ENCODE measurements at places on chromosomes 12 and 14. TPM values are rescaled to one million over a fixed set of nuclear protein-coding genes. Genes with fewer than 3 reads are reported as not detected.

DNA sequence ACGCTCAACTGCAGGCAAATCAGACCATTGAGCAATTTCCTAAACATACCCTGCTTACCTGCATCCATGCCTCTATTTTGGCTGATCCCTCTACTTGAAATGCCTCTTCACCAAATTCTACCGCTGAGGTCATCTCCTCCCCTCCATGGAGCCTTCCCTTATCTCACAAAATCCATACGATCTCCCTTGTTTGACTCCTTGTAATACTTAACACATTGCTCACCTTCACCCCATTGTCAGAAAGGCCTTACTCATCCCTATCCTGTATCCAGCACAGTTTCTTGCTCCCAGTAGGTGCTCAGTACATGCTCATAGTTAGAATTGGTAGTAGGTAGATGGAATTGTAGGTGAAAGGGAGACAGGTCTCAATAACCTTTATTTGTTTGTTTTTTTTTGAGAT lies 5.4 kb downstream of the DDN start:
- DNase-seq: no peak

GRCh38 chr12:124389725-124390441 lies 95.0 kb downstream of the RFLNA start:
- no peak for DNase-seq

KRT3 gene
- not detected for total RNA-seq

KRT77 gene
- not detected for total RNA-seq

C3AR1 gene
- total RNA-seq: 0.28 TPM

ADAM20 gene
- total RNA-seq: 0.18 TPM

BICD1 gene
- total RNA-seq: 25.0 TPM

All from IMR-90 (cell line).